ENCODE measurements at places on chromosomes 6 and 20.

GRCh38 chr20:56765172-56766073 lies 136.3 kb downstream of the TFAP2C start:
- no peak for DNase-seq

DNA sequence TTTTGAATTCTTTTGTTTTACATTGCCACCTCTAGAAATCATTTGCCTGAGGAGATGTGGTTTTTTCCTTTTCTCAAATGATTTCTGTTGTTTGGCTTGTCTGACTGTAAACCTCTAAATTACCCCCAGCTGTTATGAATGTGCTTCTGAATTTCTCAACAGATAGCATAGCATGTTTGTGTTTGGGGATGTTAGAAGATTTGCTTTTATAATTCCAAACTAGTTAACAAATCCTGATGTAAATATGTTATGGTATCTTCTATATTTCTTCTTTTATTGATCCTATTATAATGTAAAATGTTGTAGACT lies 31.6 kb upstream of the EZR start:
- DNase-seq, result no peak

- no peak for DNase-seq
Measured at GRCh38 chr6:14396826-14397517, 279.4 kb downstream of the CD83 start.

DNA sequence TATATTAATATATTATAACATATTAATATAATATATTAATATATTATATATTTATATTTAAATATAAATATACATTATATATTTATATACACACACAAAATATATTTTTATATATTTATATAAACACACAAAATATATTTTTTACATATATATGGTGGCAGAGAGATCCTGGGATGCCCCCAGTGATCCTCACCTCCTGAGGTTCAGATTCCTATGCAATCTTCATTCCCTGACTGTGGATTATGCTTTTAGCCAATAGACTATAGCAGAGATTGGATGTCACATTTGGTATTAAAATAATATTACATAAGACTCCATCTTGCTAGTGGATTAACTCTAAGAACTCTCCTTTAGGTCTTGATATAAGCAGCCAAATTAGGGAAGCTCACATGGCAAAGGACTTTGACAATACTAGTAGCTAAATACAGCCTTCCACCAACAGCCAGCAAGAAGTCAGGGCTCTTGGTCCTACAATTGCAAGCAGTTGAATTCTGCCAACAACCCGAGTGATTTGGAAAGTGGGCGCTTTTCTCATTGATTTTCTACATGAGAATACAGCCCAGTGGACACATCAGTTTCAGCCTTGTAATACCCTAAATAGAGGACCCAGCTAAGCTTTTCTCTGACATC lies 681.0 kb downstream of the C6orf118 start:
- no peak for DNase-seq

DNA sequence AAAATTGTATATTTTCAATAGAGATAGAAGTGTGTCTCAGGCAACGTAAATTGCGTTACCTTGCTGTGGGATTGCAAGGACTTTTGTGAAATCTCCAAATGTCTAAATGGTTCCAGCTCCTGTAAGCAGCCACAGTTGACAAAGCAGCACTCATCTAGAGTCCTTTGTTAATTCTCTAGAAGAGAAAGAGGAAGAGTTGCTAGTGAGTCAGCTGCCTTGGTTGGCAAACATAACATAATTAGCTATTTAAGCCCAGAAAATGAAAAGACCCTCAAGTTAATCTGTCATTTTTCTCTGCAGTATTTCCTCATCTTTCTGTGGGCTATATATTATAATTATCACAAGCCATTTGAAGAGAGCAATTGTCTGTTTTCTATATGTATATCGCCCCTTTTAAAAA lies 66.4 kb upstream of the FABP7 start:
- no peak for DNase-seq

DNA sequence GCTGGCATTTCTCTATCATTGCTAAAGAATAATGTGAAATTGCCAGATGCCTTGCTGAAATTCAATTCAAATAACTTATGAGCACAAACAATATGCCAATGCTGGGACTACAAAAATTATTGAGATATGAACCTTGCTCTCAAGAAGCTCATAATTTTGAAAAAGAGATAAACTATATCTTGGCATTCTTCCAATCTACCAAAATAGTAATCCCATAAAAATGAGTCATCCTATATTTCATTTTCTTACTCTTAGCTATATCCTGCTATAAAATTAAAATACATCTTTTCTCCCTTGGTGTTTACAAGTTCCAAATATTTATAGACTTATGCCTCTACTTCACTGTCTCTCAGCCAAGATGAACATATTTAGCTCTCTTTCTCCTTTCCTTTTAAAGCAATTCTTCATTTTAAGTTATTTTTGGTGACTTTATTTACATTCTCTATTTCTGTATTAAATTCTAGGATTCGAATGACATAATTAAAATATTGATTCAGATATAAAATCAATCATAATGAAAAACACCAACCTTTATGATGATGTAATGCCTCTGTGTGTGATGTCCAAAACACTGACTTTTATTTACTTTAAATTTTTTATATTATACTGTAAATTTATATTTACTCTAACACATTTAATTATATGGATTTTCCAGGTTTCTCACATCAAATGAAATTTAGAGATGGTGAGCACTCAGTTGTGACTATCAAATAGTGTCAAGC lies 152.6 kb downstream of the CDK19 start:
- DNase-seq, result no peak
